ENCODE measurements at places on chromosomes 4 and X.

DNA sequence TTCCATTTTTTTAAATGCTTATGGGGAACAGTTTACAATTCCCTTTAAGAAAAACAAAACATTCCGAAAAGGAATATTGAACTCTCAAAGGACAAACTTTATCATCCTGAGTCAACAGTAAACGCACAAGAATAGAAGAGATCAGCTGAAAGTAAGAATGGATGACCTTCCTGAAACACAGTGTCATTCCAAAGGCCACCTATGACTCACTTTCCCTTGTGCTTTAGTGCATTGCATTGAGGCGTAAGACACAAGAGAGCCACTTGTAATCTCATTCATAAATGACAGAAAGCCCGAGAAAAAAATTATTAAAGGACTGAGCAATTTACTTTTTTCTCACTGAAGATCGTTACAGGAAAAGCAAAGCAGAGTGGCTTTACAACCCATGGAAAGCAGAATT lies 1062.4 kb upstream of the DIAPH2 start:
- DNase-seq: no peak

GRCh38 chr4:147513952-147514351 lies 33.1 kb downstream of the EDNRA start:
- DNase-seq: no peak

GRCh38 chr4:115058533-115058932 lies 54.9 kb downstream of the NDST4 start:
- DNase-seq: no peak

DNA sequence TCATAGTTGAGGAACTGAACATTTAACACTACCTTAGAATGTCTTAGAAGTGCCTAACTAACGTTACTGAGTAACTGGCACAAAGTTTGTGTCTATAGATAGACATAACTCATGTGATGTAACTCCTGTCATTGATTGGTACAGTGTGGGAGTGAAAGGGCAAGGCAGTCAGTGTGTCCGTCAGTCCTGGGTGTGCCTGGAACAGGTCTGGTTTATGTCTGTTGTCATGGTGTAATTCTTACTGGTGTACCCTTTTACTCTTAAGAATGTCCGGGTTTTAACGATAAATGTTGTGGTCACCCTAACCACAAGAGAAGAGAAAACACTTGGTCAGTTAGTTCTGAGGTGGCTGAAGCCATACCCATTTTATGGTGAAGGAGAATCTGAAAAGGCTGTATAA lies 93.1 kb upstream of the ESX1 start:
- DNase-seq: no peak

DNA sequence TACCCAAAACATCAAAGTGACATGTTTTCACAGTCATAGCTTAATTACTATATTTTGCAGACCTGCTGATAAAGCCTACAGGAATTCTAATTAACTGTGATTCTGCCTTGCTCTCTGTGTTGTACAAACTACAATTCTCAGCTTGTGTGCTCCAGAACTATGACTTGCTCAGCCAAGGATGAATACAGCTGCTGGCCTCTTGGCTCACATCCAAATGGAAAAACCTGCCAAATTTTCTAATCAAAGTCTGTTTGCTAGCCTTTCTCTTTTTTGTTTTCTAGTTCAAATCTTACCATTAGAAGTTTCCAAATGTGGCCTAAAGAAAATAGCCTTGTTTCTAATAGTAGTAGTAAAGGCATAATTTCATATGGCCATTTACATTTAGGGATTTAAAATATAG lies 1176.8 kb downstream of the FAM133A start:
- DNase-seq: no peak

DNA sequence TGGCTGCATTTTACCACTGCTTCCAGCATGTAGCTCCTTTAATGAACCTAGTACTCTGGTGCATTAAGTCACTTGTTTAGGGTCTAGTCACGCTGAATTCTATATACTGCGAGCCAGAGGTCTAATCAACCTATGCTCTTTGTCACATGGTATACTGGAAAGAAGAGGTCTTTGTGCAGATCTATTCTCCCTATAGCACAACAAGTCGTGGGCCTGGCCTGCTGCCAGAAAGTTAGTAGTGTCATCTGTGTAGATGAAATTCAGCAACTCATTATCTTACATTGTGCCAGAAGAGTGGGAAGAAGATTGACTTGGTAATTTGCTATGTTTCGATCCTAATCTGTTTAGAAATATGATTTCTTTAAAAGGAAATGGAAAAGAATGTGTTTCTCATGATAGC lies 80.8 kb downstream of the AWAT2 start:
- DNase-seq: no peak

GRCh38 chrX:40176351-40177116 lies 78.8 kb upstream of the BCOR start:
- peak; percentile 92 for DNase-seq
